NCI-H1694 (cell line): ENCODE measurements at places on chromosomes 7 and 10.
A peak's percentile ranks its signal among the peaks of the same experiment; 100 is the strongest.

- DNase-seq = peak; percentile 15
Measured at GRCh38 chr10:80161321-80162083, 29.0 kb downstream of the PLAC9 start.

- peak; percentile 82 for DNase-seq
Measured at GRCh38 chr7:152674860-152675758, 832 bp downstream of the XRCC2 start.

GRCh38 chr10:66190413-66190812 is 735.4 kb upstream of the LRRTM3 start:
- no peak for DNase-seq

DNA sequence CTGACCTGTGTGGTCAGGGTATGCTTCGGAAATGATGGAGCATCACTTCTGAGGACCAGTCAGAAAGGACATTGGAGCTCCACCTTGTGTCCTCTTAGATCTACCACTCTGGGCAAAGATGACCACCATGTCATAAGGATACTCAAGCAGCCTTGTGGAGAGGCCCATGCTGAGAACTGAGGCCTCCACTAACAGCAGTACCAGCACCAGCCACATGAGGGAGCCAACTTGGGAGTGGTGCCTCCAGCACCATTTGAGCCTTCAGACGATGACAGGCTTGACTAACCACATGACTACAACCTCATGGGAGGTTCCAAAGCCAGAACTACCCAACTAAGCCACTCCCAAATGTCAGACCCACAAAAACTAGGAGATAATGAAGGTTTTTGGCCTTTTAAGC is 116.0 kb downstream of the NPTX2 start:
- DNase-seq = peak; percentile 63

GRCh38 chr10:26090762-26091161 is 125.8 kb upstream of the GAD2 start:
- DNase-seq = no peak

GRCh38 chr7:51634025-51634424 is 317.4 kb upstream of the COBL start:
- no peak for DNase-seq

GRCh38 chr7:16657656-16658279 is 11.8 kb downstream of the BZW2 start:
- DNase-seq = no peak

GRCh38 chr7:45937301-45937700 is 16.2 kb upstream of the IGFBP3 start:
- DNase-seq = no peak

- DNase-seq = no peak
Measured at GRCh38 chr10:69458430-69459100, 7.3 kb downstream of the TSPAN15 start.

GRCh38 chr7:30975256-30975899 is 11.6 kb downstream of the GHRHR start:
- DNase-seq = no peak

GRCh38 chr7:118372530-118372929 is 148.0 kb downstream of the ANKRD7 start:
- no peak for DNase-seq

DNA sequence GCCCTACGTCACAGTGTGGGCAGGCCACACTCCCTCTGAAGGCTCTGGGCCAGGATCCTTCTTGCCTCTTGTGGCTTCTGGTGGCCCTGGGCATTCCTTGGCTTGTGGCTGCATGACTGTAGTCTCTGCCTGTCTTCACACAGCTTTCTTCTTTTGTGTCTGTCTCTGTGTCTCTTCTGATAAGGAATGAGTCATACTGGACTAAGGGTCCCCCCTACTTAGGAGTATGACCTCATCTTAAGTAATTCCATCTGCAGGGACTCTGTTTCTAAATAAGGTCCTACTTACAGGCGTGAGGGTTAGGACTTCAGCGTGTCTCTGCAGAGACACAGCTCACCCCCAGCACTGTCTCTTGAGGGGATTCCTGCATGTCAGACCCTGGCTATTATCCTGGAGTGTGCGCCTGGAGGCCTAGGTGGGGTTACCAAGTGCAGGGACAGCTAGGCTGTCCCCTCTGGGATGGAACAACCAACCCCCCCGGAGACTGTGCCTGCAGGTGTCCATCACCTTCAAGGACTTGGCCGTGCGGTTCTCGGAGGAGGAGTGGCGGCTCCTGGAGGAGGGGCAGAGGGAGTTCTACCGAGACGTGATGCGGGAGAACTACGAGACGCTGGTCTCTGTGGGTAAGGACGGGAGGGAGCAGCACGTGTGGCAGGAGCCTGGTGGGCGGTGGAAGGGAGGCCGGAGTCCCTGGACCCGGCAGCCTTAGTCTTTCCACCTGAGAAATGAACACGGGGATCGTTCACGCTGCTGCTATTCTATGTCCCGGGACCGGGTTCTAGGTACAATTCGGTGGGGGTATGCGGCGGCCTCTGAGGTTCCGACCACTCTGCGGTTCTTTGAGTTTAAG is 54.1 kb downstream of the ZNF467 start:
- DNase-seq = no peak

- DNase-seq = no peak
Measured at GRCh38 chr10:58180666-58181065, 87.0 kb downstream of the IPMK start.

- DNase-seq = no peak
Measured at GRCh38 chr7:14288701-14289100, 299.2 kb upstream of the ETV1 start.

DNA sequence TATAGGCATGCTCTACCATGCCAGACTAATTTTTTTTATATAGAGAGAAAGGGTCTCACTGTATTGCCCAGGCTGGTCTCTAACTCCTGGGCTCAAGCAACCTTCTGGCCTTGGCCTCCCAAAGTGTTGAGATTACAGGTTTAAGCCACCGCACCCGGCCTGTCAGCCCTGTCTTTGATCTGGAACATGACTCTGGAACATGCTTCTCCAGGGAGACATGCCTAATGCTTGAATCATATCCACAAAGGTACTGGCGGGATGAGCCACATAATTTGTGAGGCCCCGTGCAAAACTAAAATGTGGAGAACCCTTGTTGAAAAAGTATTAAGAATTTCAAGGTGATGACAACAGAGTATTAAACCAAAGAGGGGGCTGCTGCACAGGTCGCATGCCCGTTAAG is 282.8 kb downstream of the ARHGAP12 start:
- DNase-seq = no peak

GRCh38 chr10:113041324-113041723 is 91.3 kb downstream of the TCF7L2 start:
- no peak for DNase-seq

DNA sequence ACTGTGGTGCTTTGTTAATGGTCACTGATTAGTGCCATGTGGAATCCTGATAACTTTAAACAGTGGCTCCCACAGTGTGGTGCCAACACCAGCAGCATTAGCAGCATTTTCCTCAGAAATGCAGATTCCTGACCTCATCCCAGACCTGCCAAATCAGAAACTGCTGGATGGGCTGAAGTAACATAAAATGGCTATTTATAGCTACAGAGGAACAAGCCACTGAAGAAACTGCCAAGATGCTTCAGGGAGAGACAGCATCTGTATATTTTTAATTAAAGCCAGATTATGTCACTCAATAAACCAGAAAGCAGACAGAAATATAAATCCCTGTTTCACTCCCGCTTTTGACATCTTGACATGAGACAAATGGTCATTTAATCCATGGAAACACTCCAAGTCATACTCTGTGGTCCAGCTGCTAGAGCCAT is 178.5 kb downstream of the AMPH start:
- no peak for DNase-seq

- DNase-seq = no peak
Measured at GRCh38 chr10:36493516-36493880, 631.9 kb upstream of the ANKRD30A start.

DNA sequence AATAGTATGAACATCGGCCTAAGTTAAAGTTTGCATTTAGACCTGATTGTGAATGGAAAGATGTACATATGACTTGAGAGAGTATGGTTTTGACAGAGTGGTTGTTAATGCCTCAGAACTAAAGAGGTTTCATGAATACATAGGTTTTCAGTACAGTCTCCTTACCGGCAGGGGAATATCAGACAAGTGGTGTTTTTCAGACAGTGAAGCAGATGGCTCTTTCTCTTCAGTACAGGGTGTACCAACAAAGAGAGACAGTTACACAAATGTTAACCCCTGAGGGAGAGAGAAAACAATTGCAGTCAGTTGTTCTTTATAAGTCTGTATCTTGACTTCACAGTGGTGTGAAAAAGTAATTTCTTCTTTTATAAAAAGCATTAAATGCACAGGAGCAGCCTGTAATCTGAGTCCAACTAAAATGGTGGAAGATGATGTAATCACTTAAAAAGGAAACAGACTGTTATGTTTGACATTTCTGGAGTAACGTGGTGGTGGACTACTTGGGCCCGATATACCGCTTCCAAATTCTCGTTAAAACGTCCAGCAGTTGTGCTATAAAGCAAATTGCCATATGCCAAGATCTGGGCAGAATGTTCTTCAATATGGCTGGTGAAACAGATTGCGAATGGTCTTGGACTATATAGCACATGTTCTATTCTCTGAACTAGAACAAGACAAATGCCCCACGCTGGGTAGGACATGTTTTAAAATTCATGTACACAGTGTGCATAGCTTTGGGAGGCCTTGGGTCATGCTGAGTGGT is 69.2 kb downstream of the SDK1 start:
- DNase-seq = peak; percentile 75

- no peak for DNase-seq
Measured at GRCh38 chr7:93040355-93040754, 77.4 kb downstream of the SAMD9 start.

DNA sequence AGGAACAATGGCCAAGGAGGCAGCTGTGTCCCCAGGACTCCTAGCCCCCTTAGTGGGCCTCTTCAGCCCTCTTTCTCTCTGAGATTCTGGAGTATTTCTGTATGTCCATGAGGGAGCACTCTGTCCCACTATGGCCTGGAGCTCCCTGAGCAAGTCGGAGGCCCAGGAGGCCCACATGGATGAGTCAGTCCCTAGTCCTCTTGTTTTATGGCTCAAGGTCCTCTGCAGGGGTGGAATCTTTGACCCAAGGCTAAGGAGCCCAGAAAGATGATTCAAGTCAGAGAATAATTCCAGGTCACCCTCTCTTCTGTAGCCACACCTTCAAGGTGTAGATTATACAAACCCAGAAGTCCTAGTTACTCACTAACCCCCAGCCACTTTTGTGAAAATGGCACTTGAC is 125.6 kb downstream of the PLXNA4 start:
- DNase-seq = no peak

GRCh38 chr7:120462991-120463390 is 190.0 kb downstream of the KCND2 start:
- no peak for DNase-seq

DNA sequence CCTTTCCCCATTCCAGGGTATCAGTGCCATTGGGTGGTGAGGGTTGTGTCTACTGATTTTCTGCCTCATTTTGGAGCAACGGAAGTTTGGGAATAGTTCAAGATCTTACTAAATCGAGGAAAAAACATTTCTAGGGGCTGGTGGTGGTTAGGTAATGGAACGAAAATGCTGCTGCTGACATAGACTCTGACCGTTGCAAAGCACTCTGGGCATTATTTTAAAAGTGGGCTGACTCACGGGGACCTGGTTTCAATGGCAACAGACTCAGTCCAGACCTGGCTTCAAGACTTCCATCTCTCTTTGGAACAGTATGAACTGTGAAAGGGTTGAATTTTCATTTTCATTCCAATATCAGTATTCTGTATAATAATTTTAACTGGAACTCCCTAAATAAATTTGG is 284.0 kb downstream of the PHTF2 start:
- DNase-seq = no peak

DNA sequence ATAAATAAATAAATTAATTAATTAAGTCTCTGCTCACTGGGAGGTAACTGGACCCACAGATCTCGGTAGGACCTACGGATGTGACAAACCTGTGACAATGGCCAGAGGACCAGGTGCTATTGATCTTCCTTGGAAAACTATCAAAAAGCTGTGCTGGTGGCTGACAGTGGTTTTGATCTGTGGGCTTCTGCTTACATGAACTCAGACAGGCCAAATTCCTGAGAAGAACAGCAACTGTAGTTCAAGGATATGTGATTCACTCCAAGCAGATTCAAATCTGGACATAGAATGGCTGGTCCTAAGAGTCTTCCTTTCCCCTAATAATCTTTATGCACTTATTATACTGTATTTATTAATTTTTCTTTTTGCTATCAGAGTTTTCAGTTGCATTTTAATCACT is 80.0 kb downstream of the ATXN7L1 start:
- DNase-seq = no peak

DNA sequence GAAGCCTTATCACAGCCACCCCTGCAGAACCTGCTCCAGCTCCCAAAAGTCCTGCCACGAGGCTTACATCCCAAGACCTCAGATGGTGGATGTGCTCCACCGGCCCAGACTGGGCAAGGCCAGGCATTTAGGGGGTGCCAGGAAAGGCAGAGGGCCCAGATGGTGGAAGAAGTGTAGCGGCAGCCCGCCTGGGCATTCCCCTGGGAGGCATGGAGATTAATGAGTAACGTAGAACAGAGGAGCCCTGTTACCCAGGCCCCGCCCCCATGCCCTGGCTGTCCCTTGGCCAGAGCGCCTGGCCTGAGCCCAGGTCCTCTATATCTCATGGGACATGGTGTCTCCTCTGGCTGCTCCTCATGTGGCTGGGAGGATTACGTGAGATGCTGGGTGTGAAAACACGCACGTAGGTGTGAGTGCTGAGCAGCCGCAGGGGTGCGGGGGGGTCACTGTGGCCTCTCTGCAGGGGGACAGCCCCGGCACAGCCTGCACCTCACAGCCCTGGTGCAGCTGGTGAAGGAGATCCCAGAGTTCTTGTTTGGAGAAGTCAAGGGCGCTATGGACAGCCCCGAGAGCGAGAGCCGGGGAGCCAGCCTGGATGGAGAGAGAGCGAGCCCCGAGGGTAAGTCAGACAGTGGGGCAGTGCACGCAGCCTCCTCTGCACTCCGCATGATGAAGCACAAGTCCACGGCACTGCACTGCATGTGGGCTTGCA is 52.9 kb downstream of the ZNF467 start:
- DNase-seq = peak; percentile 45

GRCh38 chr10:8049045-8049864 is 5.2 kb upstream of the GATA3 start:
- no peak for DNase-seq

- peak; percentile 53 for DNase-seq
Measured at GRCh38 chr10:71708301-71708703, 11.3 kb downstream of the C10orf105 start.

DNA sequence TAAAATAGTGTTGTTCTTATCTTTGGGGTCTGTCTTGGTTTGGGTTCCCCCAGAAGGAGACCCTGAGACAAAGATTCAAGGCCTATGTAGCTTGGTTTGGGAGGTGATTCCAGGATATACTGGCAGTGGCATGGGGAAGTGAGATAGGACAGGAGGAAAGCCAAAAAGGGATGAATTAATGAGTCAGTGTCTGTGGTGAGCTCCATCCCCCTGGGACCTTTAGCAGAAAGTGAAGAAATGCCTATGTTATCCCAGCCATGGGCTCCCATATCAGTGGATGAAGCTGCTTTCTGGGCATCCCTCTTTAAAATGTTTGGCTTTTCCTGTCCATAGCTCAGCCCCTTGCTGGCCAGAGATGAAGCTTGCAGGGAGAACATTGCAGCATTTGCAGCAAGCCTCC is 217.0 kb upstream of the CTBP2 start:
- no peak for DNase-seq
